ENCODE measurements at places on chromosomes 5 and 9.

DNA sequence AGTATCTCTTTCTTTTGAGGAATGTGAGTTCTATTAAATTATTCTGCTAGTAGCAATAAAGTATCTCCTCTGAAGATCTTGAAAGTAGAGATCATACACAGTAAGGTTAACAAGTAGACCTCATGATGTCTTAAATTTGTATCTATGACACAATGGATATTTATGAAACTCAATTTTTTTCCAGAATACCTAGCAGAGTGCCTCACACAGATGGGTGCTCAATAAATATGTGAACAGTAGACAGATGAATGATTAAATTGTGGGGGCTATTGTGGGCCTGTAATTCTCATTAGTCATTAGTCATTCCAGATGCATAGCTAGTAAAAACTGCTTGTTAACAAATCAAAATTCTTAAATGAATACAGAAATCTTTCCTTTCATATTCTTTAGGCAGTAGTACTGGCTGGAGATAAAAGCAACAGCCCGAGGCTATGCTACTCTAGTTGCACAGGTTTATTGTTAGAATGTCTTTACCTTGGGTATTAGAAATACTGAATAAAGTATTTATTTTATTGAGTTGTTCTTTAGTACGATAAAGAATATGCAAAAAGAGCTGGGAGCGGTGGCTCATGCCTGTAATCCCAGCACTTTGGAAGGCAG is 22.0 kb downstream of the CHD1 start:
- DNase-seq, result no peak

- no peak for DNase-seq
These were observed 85.4 kb downstream of the YTHDC2 start for GRCh38 chr5:113598926-113599325.

DNA sequence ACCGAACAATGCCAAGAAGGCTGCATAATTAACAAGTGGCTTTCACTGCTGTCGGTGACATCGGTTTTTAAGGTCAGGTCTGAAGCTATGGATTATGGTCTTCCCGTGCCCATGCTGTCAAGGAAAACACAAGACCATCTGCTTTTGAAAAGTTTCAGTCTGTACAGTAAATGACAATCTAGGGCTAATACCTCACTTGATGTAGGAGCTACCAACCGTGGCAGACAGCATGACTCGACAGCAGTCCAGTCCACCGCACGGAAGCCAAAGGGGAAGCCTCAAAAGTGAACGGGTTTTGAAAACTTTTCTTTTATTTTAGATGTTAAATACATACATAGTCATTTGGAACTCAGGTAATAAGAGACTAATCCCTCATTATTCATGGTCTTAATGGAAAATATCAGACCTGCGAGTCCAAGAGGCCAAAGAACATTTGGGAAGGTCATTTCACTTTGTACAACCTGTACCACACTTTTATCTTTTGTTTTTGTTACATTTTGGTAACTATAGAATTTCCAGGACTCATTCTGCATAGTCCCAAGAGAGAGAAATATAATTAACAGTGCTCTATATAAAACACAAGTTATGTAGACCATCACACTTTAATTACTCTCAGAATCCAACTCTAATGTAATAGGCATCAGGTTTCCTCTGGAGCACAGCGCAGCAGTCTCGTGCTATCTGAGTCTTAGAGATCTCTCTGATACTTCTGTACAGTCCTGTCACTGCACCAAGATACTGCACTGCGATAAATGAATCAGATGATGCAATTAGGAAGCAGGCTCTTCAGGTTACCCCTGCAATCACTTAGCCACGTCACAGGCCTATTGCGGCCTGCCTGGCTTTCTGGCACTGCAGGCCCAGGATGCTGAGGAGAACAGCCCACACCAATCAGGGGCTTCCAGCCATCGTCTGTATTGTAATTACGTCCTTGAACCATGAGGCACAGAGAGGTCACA is 184.9 kb downstream of the FANCC start:
- DNase-seq, result no peak

- peak; percentile 60 for DNase-seq
These were observed 22.1 kb downstream of the JADE2 start for GRCh38 chr5:134547579-134547978.

DNA sequence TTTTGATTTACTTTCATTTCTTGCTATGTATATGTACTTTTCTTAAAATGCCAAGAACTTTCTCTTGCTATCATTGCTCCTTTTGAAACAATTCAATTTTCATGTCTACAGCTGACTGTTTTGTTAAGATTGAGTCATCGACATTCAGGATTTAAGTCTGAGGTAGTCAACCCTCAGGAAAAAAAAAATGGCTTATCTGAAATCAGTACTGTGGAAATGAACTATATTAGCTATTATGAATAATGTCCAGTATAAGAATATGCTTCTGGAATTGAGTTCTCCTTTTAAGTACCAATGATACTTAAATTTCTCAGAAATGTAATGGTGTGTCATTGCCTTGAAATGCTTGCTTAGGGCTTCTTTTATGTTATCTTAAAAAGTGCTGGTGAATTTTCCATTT is 37.9 kb downstream of the TNFAIP8 start:
- DNase-seq, result peak; percentile 77

- no peak for DNase-seq
These were observed 1.6 kb downstream of the SH2D3C start for GRCh38 chr9:127776924-127777289.

DNA sequence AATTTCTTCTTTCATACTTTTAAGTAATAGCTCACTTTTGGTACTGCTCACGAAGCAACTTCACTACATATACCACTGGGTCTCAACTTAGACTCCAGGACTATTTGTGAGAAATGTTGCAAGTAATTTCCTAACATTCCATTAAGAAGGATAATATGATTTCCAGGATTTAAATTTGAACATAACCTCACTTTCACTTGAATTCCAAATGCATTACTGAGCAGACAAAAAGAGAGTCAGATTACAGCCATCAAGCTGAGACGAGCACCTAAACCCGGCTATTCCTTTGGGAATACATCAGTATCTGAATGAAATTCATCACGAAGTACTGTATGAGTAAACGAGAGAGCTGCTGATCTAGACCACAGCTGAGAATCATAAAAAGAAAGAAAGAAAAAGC is 47.3 kb downstream of the LIFR start:
- peak; percentile 92 for DNase-seq

- DNase-seq, result no peak
These were observed 26.2 kb downstream of the GOLPH3 start for GRCh38 chr5:32147959-32148358.

- peak; percentile 10 for DNase-seq
These were observed 524 bp downstream of the CCNB1 start for GRCh38 chr5:69167493-69167855.

DNA sequence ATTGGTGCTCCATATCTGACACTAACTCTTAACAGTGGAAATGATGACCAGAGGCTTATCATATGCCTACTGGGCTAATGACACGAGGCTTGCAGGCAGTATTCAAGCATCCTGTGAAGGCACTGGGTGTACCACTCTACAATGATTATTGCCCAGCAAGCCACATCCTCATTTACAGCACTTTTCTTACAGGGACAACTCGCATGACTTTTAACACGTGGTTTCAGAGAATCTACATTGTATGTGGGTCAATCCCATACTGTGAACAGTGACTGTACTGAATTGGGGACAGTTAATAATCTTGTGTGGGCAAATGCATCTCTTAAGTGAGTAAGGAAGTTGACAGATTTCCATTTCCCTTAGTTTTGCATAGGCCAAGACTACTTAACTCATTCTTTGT is 260.0 kb downstream of the TRPM3 start:
- DNase-seq, result no peak

DNA sequence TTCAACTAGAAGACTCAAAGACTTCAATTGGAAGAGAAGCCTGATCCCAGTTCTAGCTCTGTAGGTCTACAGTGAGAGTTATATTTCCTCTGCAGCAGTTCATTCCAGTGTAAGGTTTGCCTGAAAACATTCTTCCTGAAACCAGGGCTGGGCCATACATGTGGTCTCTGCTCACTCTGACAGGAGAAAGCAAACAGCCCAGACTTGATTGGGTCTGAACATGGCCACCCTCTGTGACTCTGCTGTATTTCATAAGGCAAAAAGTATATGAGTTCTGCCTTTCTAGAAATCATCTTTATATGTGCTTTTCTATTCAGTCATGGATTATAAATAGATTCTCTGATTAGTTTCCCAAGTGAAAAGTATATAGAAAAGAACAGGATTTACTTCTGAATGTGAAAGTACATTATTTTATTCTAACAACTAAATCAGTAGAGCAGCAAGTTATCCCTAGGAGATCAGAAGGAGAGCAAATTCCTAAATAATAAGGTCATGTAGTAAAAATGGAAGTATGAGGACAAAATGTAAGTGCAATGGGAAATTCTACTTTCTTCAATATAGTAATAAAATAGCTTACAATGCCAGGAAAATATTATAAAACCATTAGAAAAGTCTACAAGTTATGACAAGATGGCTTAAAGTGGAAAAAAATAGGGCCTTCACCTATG is 144.3 kb downstream of the EFNA5 start:
- DNase-seq, result peak; percentile 46

- DNase-seq, result no peak
These were observed 24.7 kb downstream of the TPPP start for GRCh38 chr5:668283-668995.

DNA sequence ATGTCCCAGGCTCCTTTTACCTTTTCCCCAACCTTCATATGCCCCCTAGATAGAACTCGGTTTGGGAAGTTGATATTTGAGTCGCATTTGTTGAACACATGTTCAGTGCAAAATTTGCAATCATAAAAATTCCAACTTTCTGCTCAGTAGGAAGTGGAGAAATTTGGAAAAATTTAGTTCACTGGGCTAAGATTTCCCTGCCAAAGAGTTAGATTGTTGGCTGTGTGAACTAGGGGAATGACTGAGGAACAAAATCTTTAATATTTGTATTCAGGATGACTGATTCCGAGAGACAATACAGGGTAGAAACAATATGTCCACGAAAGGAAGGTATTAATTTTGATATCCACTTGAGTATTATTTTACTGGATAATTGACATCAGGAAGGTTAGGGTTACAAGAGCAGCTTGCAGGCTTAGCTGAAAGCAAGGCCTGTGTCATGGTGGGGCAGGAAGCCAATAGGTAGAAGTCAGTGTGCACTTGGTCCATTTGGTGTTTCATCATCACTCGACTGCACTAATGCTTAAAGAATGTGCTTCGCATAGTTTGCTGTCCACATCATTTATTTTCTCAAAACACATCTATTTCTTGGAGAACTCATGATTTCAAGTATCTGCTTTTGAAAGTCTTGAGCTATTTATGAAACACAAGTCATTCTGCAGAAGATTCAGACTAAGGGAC is 59.4 kb upstream of the GNA14 start:
- DNase-seq, result peak; percentile 97

DNA sequence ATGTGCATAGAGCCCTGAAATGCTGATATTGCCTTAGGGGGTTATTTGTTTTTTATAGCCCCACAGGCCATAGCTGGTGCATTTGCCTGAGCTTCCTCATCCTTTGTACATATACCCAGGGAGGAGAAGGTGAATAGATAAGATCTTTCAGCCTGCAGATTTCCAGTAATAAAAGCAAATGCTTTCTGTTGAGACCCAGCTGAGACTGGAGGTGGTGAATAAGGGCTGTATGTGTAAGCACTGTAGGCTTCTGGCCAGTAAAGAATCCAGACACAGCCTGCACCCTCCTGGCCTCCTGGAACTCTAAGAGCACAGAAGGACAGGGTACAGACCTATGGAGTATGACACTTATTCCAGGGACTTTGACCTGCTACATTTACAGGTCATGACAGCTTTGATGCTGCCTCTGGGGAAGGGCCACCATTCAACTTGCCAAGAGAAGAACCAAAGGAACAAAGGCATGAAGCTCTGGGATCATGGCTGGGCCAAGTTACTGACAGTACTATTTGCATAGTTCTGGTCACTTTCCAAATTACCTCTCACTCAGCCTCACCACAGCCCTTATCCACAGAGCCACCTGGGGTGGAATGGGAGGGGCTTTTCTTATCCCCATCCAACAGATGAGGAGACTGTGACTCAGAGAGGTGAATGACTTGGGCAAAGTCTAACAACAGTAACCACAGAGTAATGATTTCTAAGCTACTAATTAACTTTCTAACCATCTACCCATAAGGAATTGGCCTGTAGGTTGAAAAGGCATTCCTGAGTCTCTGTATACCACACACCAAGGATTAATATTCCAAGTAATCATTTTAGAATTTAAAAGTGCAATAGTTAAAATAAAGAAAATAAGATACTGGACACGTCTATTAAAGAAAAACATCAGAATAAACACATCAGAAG is 604.5 kb upstream of the KLF4 start:
- peak; percentile 73 for DNase-seq

DNA sequence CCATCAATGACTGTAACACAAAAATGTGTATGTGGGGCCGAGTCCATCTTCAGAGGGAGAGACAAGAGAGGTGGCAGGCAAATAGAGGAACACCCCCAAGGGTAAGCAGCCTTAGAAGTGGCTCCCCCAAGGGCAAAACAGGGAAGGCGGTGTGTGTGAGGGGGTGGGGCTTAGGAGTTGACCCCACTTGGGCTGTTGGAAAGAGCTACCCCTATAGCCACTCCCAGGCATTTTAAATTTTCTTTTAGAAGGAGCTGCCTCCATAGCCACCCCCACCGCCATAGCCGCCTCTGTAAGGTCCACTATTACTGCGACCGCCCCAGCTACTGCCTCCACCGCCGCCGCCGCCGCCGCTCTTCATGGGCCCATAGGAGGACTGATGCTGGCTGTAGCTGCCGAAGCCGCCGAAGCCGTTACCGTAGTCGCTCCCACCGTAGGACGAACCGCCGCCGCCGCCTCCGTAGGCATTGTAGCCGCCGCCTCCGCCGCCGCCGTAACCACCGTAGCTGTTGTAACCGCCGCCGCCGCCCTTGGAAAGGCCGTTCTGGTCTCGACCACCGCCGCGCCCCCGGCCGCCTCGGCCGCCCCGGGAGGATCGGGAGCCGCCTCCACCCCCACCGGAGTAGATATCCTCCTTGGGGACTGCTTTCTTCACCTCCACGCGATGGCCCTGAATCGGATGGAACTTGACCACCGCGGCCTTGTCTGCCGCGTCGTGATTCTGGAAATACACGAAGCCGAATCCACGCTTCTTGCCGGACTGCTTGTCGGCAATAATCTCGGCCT is 1.1 kb downstream of the HNRNPA0 start:
- DNase-seq, result no peak

DNA sequence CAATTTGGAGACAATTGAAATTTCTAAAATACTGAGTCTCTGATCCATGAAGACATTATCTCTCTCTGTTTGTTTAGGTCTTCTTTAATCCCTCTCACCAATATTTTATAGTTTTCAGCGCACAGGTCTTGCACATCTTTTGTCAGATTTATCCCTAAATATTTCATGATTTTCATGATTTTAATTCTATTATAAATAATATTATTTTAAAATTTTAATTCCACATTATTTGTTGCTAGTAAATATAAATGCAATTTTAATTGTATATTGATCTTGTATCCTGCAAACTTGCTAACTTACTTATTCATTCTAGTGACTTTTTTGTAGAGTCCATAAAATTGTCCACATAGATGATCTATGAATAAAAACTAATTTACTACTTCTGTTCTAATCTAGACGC is 112.6 kb upstream of the TNPO1 start:
- DNase-seq, result no peak

DNA sequence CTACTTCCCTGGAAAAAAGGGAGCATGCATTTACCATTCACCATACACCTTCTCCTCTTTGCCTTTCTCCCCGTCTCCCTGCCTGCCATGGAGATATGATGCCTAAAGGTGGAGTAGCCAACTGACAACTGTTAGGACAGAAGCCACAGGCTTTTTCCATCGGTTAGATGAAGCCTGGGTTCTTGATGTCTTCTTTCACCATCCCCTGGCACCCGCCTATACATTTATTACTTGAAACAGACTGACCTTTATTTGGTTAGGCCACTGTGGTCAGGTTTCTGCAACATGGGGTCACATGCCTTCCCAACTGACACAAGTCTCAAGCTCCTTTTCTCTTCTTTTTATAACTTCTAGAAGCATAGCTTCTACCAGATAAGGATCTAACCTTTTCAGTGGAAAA is 7.1 kb downstream of the LCP2 start:
- DNase-seq, result no peak
